ENCODE measurements at places on chromosomes 11 and 22.

- no peak for DNase-seq
These were observed 4.2 kb upstream of the SCARF2 start for GRCh38 chr22:20441631-20442484.

DNA sequence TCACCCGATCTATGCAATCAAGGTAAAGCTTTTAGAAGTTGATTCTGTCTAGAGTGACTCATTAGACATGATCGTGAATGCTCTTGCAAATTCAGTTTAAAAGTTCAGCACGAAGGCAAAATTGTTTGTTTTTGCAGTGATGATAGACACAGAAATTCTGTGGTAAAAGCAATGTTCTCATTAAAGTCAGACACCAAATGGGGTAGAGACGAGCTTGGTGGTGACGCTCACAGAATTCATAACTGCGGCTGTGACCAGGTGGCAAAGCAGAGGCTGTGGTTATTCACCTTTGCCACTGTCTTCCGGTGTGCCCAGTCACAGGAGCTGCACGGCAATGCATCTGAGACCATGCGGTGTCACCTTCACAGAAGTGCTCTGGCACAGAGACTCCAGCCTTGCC, 83.4 kb downstream of the WNT7B start:
- DNase-seq = no peak

GRCh38 chr11:67640021-67640757, 626 bp upstream of the TBX10 start:
- DNase-seq = peak; percentile 19

DNA sequence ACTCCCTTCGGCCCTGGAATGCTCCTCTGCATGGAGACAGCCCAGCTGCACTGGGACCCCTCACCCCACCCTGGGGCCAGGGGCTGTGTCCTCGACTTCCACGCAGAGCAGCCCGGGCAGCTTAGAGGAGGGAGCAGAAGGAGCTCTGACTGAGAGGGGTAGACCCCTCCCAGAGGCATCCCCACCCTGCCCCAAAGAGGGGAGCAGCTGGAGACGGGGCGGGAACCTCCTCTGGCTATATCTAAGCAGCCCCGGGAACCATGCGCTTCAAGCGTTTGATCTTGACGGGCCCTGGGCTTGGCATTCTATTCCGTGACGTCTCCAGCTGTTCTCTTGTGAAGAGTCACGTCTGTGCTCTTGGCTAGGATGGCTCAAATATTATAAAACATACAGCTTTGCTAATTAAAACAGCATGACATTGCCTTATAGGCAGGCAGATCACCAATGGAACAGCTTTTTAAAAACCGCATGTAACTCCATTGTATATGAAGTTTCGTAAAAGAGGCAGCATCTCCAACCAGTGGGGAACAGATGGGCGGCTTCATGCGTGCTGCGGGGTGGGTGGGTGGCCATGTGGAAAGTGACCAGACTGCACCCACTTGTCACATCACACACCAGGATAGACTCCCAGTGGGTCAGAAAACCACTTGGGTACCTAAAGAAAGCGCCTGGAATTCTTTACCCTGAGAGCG, 7.7 kb downstream of the KCNQ1 start:
- no peak for DNase-seq

DNA sequence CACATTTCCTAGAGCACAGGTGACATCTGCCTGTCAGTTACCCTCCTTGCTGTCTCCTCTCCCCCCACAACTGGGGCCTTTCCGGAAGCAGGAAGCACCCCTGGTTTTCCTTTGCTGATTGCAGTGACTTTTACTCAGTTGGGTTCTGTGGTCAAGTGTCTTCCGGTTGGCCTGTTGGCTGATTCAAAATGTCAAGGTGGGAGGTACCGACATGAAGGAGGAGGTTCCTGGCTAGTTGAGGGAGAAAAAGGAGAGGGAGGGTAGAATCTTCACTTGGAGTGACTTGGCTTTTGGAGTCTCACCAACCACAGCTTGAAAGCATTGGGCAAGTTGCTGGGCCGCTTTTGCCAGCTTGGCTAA, 9.3 kb upstream of the ADAMTS15 start:
- no peak for DNase-seq

DNA sequence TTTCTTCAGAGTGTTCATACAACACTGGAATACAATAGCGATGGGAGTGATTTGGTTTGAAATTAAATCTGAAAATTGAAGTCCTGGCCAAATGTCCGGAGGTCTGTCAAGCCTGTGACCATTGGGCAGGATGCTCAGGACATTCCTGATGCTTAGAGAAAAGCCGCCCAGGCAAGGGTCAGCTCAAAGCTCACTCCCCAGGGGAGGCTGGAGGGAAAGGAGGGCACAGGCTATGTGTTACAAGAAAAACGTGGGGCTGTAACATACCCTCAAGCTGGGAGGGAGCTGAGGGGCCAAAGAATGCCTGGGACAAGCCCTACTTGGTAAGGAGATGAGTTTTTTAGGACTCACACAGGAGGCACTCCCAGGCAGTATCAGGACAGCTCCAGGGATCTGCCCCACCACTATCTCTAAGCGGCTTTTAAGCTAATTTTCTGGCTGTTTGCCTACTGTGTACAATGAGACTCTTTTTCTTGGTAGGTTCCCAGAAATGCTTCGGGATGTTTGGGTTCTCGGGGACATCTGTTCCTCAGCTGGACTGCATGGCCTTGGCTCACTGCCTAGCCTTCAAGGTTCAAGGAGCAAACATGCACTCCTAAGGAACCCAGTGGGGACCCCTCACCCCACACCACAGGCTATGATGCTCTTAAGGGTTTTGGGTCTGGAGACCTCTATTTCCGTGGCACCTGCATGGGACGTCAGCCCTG, 500.1 kb downstream of the BRD1 start:
- no peak for DNase-seq

DNA sequence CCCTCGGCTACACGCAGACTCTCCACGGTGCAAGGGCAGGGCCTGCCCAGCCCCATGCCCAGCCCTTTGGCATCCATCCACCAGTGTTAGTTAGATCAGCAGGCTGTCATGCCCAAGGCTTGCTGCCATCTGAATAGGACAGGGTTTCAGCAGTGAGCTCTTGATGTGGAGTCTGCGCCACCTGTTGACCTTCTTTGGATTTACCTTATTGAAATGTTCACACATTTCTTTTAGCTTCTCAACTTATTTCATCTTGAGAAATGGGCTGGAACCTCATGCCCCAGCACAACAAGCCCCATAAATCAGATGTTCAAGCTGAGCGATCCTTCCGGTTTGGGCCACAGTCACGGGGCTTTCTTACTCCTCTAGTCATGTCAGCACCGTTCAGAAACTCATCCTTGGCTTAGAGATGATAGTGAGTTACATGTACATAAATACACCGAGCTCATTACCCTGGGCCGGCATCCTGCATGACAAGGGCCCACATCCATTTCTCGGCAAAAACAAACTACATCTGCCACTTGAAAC, 61.7 kb downstream of the PARVB start:
- peak; percentile 25 for DNase-seq

- no peak for DNase-seq
These were observed 5.9 kb downstream of the PLXNB2 start for GRCh38 chr22:50301581-50301991.

- no peak for DNase-seq
These were observed 495.1 kb downstream of the TBC1D22A start for GRCh38 chr22:47257566-47257965.

GRCh38 chr11:2151500-2152257, 9.3 kb downstream of the INS start:
- DNase-seq = peak; percentile 15

GRCh38 chr22:46381142-46381541, 45.6 kb downstream of the TRMU start:
- DNase-seq = no peak

GRCh38 chr22:41911001-41911611, 3.8 kb downstream of the SHISA8 start:
- no peak for DNase-seq
